ENCODE measurements at places on chromosomes 16 and 17. TPM values are rescaled to one million over a fixed set of nuclear protein-coding genes. Genes with fewer than 3 reads are reported as not detected.

TNFRSF12A gene
- 151 TPM for total RNA-seq

CDRT15L2 gene
- not detected for total RNA-seq

KAT8 gene
- total RNA-seq = 31.9 TPM

RASL10B gene
- 7.3 TPM for total RNA-seq

KRTAP2-2 gene
- total RNA-seq = not detected

TBC1D28 gene
- total RNA-seq = not detected

KRTAP4-9 gene
- not detected for total RNA-seq

CCL1 gene
- not detected for total RNA-seq

GRAPL gene
- total RNA-seq = not detected

C17orf50 gene
- total RNA-seq = not detected

CSH1 gene
- total RNA-seq = not detected

CTRL gene
- 0.74 TPM for total RNA-seq
